EL (cell line): ENCODE measurements at places on chromosomes 7 and 10.
A peak's percentile ranks its signal among the peaks of the same experiment; 100 is the strongest.

DNA sequence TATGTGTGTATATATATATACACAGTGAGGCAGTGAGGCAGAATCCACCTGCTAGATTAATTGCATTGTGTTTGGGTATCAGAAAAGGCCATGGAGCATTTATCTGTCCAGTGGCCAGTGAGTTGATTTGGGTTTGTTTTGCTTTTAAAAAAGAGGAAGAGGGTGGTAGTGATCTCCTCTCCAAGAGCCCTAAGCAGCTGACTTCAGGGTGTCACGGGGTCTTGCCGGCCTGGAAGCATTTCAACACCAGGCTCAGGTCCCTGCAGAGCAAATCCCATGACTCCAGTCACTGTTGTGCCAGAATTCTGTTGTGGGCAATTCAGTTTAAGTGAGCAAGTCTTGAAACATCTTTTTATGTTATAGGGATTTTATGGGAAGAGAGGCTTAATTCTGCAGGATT, 30.6 kb upstream of the GPNMB start:
- no peak for DNase-seq

GRCh38 chr10:6176691-6177231, 26.0 kb upstream of the PFKFB3 start:
- no peak for DNase-seq

- DNase-seq: no peak
These were observed 26.8 kb upstream of the FGL2 start for GRCh38 chr7:77226357-77226839.

GRCh38 chr10:69208761-69209160, 11.4 kb upstream of the HKDC1 start:
- DNase-seq: no peak

- no peak for DNase-seq
These were observed 92.4 kb downstream of the PCDH15 start for GRCh38 chr10:54708591-54708990.

- no peak for DNase-seq
These were observed 599.3 kb upstream of the CELF2 start for GRCh38 chr10:10418387-10418786.

DNA sequence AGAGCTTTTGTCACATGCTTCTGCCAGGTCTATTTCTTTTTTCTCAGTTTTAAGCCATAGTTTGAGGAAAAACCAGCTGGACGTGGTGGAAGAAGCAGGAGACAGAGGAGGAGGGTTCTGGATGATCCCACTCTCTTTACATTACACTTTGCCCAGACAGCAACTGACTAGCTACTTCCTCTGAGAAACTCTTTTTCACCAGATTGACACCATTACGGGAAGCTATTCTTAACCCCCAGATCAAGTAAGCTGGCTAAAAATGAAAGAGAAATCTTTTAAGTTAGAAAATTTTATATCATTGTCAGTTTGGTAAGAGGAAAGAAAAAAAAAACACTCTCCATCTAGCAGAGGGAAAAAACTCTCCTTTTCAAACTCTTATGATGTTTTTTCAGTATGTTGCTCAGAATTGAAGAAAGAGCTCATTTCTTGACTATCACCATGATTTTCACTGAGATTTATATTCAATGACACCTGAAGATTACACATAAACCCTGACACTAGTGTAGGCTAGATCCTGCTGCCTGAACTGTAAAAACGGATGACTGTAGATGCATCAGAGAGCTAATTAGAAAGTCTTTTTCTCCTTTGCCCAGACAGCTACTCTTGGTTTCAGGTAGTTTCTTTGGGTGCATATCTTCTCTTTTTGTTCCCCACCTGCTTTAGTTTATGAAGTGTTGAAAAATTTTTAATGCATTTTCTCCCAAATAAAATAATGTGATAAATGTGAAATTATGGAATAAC, 203.1 kb downstream of the TFEC start:
- DNase-seq: no peak

DNA sequence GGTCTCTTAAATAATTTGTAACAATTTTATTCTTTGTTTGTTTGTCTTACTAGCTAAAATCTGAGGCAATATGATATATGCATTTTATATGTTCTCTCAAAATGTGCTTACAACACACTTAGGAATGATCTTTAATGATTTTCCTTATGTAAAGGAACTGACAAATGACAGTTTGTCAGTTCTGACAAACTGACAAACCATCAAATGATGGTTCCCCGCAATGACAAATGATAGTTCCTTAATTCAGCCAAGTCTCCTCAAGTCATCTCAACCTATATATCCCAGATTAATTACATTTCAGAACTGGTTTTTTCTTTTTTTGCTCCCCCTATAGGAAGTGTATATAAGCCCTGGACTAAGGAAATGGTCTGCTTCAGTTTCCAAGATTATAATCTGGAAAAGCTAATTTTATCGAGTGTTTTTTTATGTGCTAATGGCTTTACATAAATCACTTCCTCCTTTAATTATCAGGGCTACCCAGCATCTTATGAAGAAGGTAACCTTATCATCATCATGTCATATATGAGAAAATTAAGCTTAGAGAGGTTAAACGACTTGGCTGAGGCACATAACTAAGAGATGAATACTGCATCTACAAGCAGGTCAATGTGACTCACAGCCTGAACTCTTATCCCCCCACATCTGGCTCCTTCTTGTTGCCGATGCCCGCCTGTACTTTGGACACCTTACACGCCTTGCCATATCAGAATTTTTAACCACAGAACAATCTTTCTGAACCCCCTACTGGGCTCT, 75.1 kb downstream of the RELN start:
- DNase-seq: peak; percentile 39

DNA sequence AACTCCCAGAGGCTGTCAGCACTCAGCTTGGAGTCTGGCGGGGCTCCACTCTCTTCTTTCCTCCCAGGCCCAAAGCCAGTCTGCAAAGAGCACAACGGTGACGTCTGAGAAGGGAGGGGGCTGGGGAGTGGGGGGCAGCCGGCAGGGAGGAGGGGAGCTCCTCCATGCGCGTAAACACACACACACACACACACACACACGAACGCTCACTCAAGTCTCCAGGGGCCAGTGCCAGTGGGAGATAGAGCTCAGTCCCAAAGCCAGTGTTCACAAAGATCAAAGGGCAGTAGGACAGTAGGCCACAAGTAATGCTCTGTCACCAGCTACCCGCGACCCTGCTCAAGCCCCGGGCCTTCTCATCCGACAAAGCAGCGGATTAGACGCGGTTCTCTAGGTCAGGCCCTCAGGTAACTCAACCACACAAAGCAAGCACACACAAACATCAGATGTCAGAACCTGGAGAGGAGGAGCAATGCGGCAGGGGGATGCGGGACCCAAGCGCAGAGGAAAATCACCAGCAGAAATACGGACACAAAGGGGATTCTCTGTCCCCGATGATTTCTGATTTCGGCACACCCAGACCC, 19.9 kb downstream of the TCAF1 start:
- peak; percentile 10 for DNase-seq

DNA sequence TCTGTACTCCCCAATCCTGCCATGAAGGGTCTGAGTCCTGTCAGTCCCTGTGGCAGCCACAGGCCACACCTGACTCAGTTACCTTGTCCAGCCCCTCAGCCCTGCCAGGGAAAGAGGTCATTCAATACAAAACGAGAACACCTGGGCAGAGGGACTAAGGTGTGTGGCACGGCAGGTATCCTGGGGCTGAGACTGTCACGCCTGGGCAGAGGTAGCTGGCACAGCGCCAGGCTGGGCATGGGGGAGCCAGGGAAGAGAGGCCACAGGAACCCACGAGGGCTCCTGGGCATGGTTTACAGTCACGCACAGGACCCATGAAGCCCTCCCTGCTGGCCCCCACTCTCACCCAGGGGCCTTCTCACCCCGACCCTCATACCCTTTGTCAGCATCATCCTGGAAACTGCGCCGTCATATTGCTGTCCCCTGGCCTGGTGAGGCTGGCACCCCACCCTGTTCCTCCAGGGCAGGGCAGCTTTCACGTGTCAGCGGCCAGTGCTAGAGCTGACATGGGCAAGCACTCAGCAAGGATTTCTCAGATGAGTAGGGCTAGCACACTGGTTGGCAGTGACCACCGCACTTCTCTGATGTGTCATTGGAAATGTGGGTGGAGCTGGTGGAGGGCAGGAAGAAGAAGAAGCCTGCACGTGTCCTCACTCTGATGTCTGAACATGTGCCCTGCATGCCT, 42.7 kb downstream of the LRRC18 start:
- peak; percentile 12 for DNase-seq

- no peak for DNase-seq
These were observed 58.7 kb downstream of the PTEN start for GRCh38 chr10:87921931-87922688.

- DNase-seq: no peak
These were observed 79.1 kb downstream of the AASS start for GRCh38 chr7:122064971-122065370.

DNA sequence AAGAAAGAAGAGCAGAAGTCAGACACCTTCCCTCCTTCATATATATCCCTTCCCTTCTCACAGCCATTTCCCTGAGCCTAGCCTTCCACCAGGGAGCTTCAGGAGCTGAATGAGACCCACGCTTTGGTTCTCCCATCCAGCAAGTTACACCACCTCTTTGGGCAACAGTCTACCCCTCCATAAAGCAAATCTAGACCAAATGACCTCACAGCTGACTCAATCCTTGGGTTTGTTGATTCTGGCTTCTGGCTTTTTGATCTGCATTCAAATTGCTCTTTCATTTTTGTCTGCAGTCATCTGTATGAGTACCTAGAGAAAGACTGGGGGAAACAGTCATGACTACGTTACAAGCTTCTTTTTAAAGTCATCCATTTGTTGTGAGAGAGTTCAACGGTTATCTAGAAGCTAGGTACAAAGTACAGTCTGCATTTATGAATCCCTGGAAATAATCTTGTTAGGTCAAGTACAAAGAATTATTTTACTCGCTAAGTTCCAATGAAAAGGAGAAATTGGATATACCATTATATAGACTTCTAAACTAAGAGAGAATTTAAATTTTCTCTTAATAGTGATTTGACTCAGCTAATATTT, 86.3 kb downstream of the RAB11FIP2 start:
- DNase-seq: no peak

GRCh38 chr7:70288781-70289456, 690.6 kb downstream of the AUTS2 start:
- no peak for DNase-seq

DNA sequence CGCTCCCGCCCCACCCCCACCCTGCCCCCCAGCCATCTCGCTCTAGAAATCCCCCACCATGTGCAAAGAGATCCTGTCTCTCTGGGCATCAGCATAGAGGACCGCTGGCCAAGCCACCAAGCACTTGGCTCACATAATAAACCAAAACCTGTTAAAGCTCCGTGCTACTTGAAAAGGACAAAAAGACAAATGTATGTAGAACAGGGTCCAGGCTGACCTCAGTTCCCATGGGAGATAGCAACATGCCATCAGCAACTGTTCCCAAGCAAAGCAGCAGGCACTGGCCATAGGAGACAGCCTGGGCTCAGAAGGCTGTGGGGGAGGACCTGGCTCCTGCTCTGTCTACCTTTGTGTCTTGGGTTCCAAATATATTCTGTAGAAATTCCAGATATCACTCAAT, 38.4 kb upstream of the GDF10 start:
- no peak for DNase-seq

GRCh38 chr7:141158561-141158960, 84.7 kb downstream of the TMEM178B start:
- peak; percentile 98 for DNase-seq

DNA sequence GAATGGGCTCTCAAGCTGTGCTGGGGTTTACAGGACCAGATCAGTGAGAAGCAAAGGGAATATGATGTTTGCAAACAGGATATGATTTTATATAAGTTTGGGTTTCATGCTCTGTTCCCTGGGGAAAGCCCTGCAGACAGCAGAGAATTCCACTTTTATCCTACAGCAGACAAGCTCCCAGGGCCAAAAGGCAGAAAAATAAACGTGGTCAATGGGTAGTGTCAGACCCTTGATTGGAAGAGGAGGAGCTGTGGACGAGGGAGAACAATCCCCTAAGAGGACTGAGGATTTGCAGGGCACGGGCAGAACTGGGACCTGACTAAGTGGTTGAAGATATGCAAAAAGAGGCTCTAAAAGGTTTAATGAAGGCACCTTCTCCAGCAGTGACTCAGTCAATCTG, 275.3 kb downstream of the HDAC9 start:
- no peak for DNase-seq

DNA sequence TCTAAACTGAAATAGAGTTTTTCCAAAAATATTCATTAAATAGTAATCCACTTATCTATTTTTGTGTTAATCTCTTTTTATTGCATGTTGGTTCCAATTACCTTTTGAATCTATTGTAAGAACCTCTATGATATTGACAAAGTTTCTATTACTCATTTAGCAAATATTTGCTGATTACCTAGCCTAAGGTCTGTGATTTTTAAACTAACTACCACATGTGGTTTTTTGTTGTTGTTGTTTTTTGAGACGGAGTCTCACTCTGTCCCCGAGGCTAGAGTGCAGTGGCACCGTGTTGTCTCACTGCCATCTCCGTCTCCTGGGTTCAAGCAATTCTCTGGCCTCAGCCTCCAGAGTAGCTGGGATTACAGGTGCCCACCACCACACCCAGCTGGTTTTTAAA, 2.0 kb upstream of the ASB13 start:
- DNase-seq: no peak

- peak; percentile 38 for DNase-seq
These were observed 140.4 kb upstream of the BMPER start for GRCh38 chr7:33764752-33765451.

DNA sequence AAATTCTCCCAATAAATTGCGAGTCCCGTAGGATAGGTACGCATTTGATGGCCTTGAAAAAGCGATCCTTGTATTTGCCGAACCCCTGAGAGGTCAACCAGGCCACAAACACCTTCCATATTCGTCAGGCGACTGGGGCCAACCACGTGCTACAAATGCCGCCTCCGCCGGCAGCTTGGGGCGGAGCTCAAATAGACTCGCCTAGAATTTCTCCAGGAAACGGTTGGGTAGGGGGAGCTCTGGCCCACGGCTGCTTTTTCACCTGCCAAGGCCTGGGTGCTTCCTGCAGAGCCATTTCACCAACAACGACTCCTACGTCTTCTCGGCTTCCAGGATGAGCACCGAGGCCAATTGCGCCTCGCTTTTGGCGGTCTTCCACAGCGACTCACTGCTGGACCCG, 53.4 kb upstream of the KIF5B start:
- DNase-seq: no peak

GRCh38 chr10:86668297-86669165, at the start of gene LDB3:
LDB3 (plus strand) TSS chr10:86668511; CDS start chr10:86668692, 181 bp downstream.
- peak; percentile 51 for DNase-seq

- no peak for DNase-seq
These were observed 53.9 kb upstream of the IL6 start for GRCh38 chr7:22672846-22673680.

- DNase-seq: no peak
These were observed 93.3 kb downstream of the CHST15 start for GRCh38 chr10:123999956-124000615.
